ENCODE measurements at places on chromosomes 5 and 9.

DNA sequence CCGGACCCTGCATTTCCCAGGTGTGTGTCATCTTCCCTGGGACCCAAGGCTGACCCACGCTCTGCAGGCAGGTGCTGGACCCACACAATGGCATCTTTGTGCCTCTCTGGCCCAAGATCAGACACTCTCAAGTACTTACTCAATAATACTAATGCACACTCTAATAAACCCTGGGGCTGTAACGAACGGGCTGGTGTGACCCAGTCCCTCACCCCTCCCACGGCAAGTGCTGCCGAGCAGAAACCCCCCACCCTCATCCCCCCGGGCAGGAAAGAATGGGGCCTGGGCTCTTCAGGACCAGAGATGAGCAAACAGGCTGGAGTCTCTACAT is 1.1 kb upstream of the OBP2B start:
- DNase-seq, result no peak

DNA sequence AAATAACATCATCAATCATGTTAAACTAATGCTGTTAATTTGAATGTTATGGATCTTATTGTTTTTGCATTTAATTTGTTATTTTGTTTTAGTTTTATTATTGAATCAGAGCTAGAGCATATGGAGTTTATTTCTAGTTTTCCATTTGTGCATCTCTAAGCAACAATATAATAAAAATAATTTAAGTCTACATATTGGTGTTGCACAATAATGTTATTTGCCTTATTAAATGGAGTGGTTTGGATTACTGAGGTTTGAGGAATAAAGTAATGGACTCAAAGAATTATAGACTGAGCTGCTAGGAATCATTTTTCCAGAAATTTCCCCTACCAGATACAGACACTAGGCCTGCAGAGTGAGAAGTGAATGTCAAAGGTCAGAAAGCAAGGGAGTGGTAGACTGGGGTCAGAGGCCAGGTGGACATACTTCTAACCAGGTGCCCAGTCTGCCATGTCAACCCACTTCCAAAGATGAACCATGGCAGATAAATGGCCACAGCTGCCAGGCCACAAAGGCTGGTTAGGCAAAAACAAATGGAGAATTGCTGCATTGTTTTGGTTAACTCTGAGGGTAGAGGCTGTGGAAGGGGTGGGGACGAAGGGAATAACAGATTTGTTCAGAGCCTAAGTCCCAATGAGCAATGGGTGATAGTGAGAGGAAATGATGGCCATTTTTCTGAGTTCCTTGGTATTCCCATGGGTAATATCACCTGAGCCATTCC is 113.1 kb downstream of the FBXL7 start:
- no peak for DNase-seq

- no peak for DNase-seq
Observed at GRCh38 chr9:10148796-10149195, 464.0 kb downstream of the PTPRD start.

DNA sequence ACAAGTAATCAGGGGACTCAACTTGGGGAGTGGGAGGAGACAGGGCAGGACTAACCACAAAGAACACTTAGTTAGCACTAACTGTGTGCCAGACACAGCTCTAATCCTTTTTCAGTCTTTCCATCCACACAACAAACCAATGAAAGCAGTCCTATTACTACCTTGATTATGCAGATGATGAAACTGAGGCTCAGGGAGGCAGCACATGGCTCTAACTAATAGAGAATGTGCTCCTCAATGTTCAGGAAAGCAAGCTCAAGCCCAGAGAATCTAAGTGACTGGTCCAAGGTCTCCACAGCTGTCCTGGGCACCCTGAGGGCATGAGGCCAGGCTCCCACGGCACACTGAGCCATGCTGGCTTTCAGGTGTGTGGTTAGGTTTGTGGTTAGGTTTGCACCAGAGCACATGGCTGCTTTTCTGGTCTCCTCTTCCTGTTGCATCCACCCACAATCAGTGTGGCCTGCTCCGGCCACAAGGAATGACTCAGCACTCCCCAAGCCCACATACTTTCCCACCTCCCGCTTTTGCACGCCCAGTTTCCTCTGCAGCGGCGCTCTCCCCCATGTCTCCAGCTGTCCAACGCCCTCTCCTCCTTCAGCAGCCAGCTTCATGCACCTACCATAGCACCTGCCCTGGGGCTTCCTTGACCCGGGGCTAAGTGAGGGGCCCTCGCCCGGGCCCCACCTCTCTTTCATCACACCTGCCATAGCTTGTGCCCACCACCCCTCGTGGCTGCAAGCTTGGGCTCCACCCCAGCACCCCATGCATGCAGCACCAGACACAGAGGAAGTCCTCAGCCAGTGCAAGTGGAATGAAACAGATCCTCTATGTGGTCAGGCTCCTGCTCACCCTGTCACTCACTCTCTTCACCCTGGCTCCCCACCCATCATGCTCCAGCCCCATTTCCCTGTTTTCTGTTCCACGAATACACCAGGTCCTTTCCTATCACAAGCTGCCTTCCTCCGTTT is 133.1 kb downstream of the GABBR2 start:
- DNase-seq, result peak; percentile 87

DNA sequence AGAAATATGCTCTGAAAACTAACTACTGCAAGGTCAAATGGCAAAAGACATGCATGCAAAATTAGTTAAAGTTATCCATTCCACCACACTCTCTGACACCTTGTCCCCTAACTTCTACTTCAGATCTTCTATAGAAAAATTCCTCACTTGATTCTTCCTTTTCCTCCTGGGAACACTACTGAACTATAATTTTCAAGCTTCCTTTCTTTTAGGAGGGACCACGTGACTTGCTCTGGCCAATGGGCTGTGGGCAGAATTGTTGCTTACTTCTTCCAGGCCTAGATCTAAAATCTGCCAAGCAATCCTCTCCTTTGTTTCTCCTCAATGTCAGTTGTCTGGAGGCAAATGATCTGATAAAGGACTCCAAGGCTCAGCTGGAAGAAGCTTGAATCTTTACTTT is 441.0 kb downstream of the CDK5RAP2 start:
- no peak for DNase-seq

- DNase-seq, result no peak
Observed at GRCh38 chr5:58855851-58856739, 273.2 kb downstream of the RAB3C start.

DNA sequence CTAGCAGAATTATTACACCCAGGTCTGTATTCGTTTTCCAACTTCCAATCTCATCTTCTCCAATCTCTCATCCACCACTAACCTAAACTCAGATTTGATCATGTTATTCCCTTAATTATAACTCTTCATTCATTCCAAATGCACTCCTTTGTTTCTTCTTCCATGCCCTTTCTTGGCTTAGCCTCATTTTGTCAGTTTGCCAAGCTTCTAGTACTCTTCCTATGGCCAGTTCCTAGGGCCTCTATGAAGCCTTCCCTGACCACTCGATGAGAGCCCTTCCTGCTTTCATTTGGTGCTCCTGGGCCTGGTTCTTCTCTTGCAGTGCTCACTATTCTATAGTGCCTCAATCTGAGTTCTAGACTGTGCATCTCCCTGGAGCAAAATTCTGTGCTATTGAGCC is 5.8 kb downstream of the FAM219A start:
- no peak for DNase-seq

- peak; percentile 79 for DNase-seq
Observed at GRCh38 chr9:131755541-131756198, 15.8 kb upstream of the RAPGEF1 start.

- DNase-seq, result peak; percentile 71
Observed at GRCh38 chr5:145350513-145350912, 484.6 kb downstream of the PRELID2 start.

DNA sequence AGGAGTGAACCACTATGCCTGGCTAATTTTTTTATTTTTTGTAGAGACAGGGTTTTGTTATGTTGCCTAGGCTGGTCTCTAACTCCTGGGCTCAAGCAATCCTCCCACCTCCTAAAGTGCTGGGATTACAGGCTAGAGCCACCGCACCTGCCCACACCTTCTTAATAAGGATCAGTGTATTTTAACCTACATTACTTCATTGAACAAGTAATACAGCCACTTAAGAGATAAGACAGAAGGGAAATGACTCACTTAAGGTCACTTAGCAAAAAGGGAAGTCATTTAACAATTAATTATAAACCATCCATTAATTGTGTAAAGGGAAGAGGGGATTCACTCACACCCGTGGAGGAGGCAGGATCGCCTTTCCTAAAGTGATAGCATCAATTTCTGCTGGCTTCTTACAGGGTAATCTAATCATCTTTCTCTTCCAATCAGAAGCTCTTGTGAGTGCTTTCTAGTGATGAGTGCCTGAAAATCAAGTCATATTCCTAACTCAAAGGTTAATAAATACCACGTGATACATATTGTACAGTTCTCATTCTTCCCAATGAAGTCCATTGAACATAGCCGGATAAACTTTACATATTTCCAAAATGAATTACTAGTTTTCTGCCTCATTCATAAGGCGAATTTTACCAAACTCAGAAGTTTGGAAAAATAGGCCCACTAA is 3.5 kb downstream of the FBXW11 start:
- no peak for DNase-seq

DNA sequence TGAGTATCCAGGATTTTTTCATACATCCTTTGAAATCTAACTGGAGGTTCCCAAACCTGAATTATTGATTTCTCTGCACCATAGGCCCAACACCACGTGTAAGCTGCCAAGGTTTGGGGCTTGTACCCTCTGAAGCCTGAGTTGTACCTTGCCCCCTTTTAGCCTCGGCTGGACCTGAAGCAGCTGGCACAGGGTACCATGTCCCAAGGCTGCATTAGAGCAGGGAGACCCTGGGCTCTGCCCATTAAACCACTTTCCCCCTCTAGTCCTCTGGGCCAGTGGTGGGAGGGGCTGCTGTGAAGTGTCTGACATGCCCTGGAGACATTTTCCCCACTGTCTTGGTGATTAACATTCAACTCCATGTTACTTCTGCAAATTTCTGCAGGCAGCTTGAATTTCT is 532.9 kb upstream of the NUDT12 start:
- no peak for DNase-seq
